ENCODE measurements at places on chromosomes 16 and 17.

DNA sequence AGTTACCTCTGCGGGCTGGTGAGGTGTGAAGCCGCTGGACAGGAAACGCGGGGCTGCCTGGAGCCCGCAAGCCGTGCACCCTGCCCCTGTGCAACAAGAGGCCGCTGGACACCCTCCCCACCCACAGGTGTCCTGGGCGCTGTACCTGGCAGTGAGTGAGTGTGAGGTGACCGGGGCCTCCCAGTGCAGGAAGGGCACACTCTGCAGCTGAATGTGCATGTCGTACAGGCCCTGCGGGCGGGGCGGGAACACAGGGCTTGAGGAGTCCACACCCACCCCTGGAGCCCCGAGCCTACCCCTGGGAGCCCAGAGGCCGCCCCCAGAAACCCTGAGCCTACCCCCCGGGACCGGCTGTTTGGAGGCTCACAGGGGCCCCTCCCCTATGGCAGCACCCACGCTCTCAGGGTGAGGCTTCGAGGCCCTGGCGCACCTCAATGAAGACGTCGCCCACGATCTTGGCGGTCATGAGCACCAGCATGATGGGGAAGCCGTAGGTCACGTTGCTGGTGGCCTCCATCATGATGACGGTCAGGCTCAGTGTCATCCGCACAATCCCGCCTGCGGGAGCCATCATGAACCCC is 4.3 kb upstream of the CCDC154 start:
- ATAC-seq = no peak

GRCh38 chr17:45867702-45868101 is 23.0 kb downstream of the SPPL2C start:
- no peak for ATAC-seq

GRCh38 chr17:45836047-45837044 is 8.3 kb upstream of the SPPL2C start:
- peak; percentile 3 for ATAC-seq

DNA sequence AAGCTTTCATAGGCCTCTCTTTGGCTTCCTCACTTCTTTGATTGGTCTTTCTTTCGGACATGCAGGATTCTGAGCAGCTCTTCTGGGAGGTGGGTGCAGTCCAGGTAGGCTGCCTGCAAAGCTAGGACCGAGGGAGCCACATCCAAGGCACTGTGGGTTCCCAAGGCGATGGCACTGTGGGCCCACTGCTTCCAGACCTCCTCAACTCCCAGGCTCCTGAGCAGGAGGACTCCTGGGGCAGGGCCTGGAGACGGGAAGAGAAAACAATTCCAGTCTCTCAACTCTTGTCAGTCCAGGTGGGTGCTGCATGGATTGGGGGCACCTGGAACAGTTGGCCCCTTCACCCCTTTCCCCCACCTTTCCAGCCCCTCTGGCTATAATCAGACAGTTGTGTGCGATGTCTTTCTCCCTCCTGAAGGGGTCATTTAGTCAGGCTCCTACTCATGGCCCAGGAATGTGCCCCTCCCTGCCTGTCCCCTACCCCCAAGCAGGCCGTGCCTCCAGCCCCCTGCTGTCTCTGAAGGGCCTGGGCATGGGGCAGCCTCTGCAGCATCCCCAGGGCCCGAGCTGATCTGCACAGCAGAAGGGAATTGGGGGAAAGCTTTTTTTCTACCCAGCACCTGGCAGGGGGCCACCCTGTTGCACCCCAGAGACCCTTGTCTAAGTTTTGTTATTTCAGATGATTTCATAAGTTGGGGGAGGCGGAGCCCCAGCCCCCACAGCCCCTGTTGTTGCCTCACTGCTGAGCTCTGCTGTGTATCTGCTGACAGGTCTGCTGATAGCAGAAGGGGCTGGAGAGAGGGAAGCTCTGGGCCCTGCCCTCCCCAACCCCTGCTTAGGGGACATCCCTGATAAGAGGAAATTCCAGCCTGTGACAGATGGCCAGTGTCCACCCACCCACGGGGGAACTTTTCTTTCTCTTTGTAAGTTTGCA is 330.3 kb downstream of the SEC14L1 start:
- peak; percentile 48 for ATAC-seq

DNA sequence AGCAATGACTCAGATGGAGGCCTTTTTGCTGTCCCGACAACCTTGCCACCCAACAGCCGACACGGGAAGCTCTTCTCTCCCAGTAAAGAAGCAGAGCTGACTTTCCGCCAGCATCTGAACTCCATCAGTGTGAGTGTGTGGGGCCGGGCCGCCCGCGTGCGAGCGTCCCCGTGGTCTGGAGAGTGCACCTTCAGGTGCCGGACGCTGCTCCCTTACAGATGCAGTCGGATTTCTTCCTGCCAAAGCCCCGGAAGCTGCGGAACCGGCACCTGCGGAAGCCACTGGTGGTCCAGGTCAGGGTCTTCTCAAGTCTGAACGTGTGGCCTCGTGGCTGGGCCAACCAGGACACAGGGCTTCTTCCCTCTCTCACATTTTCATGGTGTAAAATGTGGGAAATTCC is 15.5 kb upstream of the JPT2 start:
- no peak for ATAC-seq

- ATAC-seq = no peak
These were observed 48.5 kb upstream of the IRF8 start for GRCh38 chr16:85850344-85850880.

DNA sequence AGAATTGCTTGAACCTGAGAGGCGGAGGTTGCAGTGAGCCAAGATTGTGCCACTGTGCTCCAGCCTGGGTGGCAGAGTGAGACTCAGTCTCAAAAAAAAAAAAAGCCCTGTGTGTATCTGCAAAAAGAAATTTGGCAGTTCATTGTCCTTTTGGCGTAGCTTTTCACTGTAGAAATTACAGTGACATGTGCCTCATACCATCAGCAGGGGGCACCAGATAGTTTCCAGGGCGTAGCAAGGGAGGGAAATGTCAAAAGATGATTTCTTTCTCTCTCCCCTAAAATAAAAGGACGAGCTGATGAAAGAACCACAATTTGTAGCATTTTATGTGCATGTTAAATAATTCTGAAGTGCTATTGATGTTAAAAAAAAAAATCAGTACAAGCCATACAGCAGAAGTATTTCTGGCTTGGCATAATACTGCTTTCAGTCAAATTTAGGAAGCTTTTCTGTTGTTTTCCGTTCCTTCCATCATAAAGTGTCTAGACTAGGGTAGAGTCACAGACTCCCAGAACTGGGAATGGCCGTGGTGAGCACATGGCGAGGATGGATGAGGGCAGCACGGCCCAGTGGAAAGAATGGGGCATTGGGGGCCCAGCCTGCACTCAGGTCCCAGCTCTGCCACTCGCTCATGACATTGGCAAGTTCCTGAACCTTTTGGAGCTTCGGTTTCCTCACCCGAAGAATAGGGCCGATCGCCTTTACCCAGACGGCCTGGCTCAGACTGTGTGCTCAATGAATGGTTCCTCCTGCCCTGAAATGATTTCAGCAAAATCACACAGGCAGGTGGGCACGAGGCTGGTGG is 59.8 kb upstream of the RPH3AL start:
- peak; percentile 43 for ATAC-seq

DNA sequence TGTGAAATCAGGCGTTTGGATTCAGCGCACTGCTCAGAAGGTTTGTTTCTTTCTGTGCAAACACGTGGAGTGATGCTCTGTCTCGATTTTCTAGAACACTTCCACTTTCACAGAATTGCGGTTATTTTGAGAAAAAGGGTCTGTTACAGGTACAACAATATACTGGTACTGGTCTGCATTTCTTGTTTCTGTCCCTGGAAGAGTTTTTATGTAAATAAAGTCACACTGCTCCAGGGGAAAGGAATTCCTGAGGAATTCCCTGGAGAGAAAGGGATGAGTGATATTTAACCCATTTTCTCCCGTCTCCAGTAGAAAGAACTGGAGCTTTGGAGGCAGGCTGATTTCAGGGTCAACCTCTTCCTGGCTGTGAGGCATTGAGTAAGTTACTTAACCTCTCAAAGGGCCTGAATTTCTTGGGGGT is 16.2 kb upstream of the RMI2 start:
- ATAC-seq = peak; percentile 49

DNA sequence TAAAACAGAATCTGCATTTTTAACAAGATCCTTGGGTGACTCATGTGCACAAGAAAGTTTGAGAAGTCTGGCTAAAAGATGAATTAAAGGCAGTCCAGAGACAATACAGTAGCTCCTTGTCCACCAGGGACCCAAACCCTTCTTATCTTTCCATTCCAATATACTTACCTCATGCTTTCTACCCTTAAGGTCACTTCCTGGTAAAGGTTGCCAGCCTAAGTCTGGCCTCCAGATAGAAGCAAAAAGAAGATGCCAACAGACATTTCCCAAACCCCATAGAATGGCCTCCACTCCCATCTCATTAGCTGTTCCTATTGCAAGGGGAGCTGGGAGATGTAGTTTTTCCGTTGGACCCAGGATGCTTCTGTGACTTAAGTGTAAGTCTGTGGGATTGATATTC is 101.4 kb upstream of the XYLT1 start:
- no peak for ATAC-seq

GRCh38 chr16:67917140-67917851 is 14.4 kb downstream of the CTRL start:
- peak; percentile 84 for ATAC-seq

GRCh38 chr17:42904110-42904469 is 3.5 kb downstream of the G6PC1 start:
- ATAC-seq = no peak

GRCh38 chr16:2810651-2811050 is 6.4 kb upstream of the PRSS21 start:
- no peak for ATAC-seq

GRCh38 chr17:62652251-62653001 is 25.0 kb downstream of the MRC2 start:
- ATAC-seq = peak; percentile 55

- ATAC-seq = peak; percentile 84
These were observed 74.8 kb downstream of the SLC39A11 start for GRCh38 chr17:73017658-73018057.

DNA sequence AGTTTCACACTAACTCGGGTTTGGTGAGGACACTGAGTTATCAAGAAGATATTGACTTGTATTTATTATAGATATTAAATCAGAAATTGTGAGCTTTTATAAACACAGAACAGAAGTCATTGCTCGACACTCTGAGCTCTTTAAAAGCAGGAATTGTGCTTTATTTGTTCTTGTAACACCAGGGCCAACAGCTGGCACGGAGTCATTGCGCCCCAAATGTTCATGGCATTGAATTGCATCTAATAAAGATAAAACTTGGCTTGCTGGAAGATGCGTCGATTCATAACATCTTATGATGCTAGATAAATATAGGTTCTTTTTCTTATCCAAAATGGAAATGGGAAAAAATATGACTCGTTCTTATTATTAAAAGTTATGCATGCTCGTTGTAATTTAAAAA is 11.8 kb upstream of the MLYCD start:
- ATAC-seq = no peak

DNA sequence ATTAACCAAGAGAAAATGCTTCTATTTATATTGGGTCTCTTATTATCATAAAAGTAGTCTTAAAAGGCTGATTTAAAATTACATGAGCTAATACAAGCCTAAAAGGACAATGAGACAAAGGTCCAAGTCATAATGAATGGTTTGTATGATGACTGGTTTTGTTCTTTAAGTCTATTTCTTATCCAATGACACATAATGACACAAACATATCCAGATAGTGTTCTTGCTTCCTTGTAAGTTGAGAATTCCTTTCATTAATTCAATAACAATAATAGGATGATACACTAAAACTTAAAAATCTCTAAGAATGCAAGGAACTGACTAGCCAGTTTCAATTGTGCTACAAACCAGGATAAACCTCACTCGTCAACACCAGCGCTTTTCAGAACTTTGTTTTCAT is 244.1 kb downstream of the CEP112 start:
- ATAC-seq = no peak

DNA sequence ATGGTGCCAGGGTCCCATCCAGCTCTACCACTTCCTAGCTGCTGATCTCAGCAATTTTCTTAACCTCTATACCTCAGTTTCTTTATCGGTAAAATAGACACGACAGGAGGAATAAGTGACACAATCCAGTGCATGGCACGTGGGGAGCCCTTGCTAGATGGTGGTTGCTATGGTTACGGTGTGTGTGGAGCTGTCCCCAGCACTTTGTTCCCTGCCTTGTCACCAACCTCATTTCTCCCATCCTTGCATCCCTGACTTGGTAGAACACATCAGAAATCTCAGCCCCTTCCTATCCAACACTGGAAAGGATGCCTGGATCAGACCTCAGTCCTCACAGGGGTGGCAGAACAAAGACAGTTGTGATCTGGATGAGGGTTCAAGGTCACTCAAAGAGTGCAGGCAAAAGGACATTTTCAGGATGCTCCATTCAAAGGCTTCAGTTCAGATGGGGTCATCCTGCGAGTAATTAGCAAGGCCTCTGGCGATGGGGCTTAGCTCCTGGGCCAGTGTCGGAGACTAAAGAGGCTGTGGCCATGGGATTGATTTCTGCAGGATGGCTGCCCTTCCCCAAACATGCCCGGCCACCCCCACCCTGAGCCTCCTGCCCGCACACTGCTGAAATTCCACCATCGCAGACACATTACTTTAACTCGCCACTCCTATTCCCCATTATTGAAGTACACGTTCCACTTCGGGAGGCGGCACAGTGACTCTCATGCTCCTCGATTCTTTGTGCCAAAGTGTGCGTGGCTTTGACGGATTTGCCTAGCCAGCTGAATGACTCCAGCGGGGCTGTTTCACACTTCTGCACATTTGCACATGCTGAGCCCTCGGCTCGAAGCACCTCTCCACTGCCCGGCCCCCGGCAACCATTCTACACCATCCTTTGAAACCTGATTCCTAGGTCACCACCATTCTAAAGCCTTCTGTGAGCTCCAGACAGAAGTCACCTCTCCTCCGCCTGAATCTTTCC is 40.3 kb downstream of the WNT3 start:
- no peak for ATAC-seq

DNA sequence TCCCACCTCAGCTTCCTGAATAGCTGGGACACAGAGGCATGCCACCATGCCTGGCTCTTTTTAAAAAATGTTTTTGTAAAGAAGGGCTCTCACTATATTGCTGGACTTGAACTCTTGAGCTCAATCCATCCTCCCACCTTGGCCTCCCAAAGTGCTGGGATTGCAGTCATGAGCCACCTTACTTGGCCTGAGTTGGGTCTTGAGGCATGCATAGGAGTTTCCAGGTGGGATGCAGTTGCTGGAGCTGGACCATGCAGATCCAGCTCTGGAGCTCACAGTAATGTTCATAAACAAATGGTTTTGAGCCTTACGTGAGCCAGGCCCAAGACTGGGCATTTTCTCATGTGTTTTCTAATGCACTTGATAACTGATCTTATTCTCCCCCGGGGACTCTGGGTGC is 22.9 kb downstream of the RBFOX3 start:
- ATAC-seq = no peak

DNA sequence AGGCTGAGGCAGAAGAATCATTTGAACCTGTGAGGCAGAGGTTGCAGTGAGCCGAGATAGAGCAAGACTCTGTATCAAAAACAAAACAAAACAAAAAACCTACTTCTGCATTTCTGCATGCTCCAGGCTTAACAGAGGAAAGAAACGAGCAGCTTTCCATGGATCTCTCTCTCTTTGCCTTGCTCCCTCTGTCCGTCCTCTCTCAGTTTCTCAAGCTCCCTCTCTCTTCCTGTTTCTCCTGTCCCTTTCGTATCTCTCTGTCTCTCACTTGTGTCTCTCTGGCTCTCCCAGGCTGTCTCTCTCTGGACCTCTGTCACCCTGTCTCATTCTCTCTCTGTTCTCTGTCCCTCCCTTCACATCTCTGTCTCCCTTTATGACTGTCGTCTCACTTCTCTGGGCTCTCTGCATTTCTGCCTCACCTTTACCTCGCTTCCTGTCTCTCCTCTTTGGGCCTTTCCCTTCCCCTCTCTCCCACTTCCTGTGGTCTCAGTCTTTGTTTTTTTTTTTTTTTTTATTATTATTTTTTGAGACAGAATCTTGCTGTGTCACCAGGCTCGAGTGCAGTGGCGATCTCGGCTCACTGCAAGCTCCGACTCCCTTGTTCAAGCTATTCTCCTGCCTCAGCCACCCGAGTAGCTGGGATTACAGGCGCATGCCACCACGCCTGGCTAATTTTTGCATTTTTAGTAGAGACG is 4.1 kb upstream of the PITPNA start:
- no peak for ATAC-seq
